Activated naive CD4-positive, alpha-beta T cell treated with anti-CD3 and anti-CD28 coated beads for 36 hours (primary cell): ENCODE measurements at places on chromosomes 16 and 17. TPM values are rescaled to one million over a fixed set of nuclear protein-coding genes. Genes with fewer than 3 reads are reported as not detected.

Gene KRTAP9-8
- total RNA-seq = not detected

Gene TBC1D16
- total RNA-seq = 17.0 TPM

GRCh38 chr17:67569015-67569451 lies 148.7 kb upstream of the NOL11 start:
- H3K4me1 ChIP-seq = peaks cover 16% of the 10 kb centered on the region
- no peaks in the 10 kb centered on the region for H3K27me3 ChIP-seq
- no peak overlapping the region for H3K27ac ChIP-seq
- DNase-seq = no peak

DNA sequence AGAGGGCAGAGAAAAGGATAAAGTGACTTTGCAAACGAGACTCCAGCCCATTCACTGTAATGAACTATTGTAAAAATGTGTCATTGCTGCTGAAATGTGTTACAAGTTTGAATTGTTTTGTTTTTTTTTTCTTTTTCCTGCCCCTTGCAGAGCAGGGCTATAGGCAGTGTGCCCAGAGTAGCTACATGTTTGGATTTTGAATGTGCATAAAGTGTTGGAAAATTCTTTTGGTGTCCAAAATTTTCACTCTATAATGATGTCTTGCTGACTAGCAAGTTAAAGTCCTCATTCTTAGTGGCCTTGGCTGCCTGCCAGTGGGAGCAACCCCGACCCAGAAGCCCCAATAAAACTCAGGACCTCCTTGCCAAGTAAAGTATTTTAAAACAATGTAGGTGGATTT lies 66.5 kb downstream of the IGF2BP1 start:
- DNase-seq = no peak
- no peak overlapping the region for H3K27ac ChIP-seq
- no peaks in the 10 kb centered on the region for H3K27me3 ChIP-seq
- H3K4me1 ChIP-seq = no peaks in the 10 kb centered on the region
- no peak overlapping the region for H3K4me3 ChIP-seq

Gene MAP1LC3B
- 61.8 TPM for total RNA-seq

DNA sequence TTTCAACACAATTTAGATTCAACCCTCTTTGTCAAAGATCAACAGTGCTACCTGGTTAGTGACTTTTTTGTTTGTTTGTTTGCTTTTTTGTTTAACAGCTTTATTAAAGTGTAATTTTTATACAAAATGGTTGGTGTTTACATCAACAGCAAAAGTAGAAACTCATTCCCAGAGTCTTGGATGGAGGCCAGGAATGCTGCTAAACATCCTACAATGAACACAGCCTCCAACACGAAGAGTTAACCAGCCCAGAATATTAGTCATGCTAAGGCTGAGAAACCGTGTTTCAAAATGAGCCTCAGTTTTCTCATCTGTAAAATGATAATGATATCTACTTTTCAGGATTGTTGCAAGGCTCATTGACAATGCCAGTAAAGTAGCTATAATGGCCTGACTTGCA lies 211.0 kb upstream of the MAF start:
- no peak for DNase-seq
- no peak overlapping the region for H3K27ac ChIP-seq
- no peaks in the 10 kb centered on the region for H3K36me3 ChIP-seq
- H3K4me1 ChIP-seq = no peaks in the 10 kb centered on the region

DNA sequence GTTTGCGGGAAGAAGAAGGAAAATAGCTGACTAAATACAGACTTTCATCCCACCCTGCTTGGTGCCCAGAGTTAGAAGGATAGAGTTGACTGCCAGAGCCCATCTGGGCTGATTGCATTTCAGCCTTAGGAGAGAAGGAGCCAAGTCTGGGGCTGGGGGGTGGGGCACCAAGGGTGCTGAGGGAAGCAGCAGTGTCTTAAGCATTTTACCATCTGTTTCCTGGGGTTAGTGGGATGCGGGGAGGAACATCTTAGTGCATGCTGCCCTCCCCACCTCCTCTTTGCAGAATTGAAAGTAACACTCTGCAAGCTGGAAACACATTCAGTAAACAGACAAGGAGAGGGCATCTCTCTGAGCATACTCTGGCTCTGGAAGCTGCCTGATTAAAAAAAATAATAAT lies 1.5 kb upstream of the ARL5C start:
- H3K4me1 ChIP-seq = peaks cover 16% of the 10 kb centered on the region
- no peak overlapping the region for H3K27ac ChIP-seq

Gene CRHR1
- not detected for total RNA-seq

DNA sequence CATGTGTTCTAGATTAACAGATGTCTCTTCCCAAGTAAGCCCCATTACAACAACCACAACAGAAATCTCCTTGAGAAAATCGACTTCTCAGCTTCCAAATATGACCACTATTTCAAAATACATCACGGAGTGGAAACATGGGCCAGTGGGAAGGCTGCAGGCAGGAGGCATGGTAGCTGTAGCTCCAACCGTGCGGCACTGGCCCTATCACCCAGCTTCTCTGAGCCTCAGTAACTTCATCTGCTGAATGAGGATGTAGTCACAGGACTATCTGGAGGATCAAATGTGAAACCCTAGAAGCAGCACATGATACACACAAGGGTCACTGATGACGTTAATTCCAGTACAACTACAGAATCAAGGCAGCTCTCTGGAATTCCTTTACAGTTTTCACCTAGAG lies 112.2 kb downstream of the VPS53 start:
- no peaks in the 10 kb centered on the region for H3K4me1 ChIP-seq
- DNase-seq = no peak
- peaks cover 20% of the 10 kb centered on the region for H3K36me3 ChIP-seq
- H3K4me3 ChIP-seq = no peak overlapping the region
- H3K27ac ChIP-seq = no peak overlapping the region

GRCh38 chr17:78397681-78398101 lies 19.2 kb downstream of the PGS1 start:
- no peak for DNase-seq
- no peak overlapping the region for H3K27ac ChIP-seq
- H3K4me3 ChIP-seq = no peak overlapping the region
- H3K4me1 ChIP-seq = peaks cover 5% of the 10 kb centered on the region

GRCh38 chr17:74803971-74804370 lies 27.8 kb upstream of the NAT9 start:
- H3K36me3 ChIP-seq = peaks cover 12% of the 10 kb centered on the region
- no peaks in the 10 kb centered on the region for H3K4me1 ChIP-seq
- H3K4me3 ChIP-seq = no peak overlapping the region
- no peak overlapping the region for H3K27ac ChIP-seq
- DNase-seq = no peak

GRCh38 chr16:57516176-57516725 lies 20.1 kb downstream of the CCDC102A start:
- H3K27me3 ChIP-seq = no peaks in the 10 kb centered on the region
- peaks cover 2% of the 10 kb centered on the region for H3K36me3 ChIP-seq
- DNase-seq = no peak
- H3K27ac ChIP-seq = no peak overlapping the region

- H3K36me3 ChIP-seq = no peaks in the 10 kb centered on the region
- DNase-seq = no peak
- no peak overlapping the region for H3K4me3 ChIP-seq
- peaks cover 2% of the 10 kb centered on the region for H3K27me3 ChIP-seq
- no peak overlapping the region for H3K27ac ChIP-seq
- H3K4me1 ChIP-seq = peaks cover 3% of the 10 kb centered on the region
Observed at GRCh38 chr17:45334701-45335677, 18.2 kb upstream of the MAP3K14 start.

- no peak overlapping the region for H3K4me3 ChIP-seq
- H3K36me3 ChIP-seq = no peaks in the 10 kb centered on the region
- H3K27me3 ChIP-seq = no peaks in the 10 kb centered on the region
Observed at GRCh38 chr17:17621254-17621653, 29.7 kb upstream of the PEMT start.

DNA sequence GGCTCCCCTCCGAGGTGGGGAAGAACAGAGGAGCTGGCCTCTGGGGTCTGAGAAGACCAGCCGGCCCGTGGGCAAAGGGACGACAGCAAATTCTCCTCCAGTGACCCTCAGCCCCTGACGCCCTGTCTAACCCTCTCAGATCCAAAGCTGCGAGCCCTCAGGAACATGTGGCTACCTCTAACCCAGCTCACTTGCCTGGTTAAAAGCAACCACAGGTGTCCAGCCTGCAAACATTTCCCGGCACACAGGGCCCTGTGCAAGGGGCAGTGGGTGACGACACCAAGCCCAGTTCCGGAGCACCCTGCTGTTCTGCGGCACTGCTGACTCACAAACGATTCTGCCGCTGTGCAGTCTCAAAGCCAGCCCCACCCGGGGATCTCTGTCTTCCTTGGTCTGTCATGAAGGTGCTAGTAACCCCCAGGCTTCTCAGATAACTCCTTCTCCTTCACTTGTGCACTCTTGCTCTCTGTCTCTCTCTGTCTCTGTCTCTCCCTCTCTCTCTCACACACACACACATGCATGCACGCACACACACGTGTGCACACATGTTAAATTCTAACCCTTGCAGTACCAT lies 23.0 kb downstream of the WNT3 start:
- peaks cover 11% of the 10 kb centered on the region for H3K27me3 ChIP-seq
- H3K36me3 ChIP-seq = no peaks in the 10 kb centered on the region
- no peak overlapping the region for H3K27ac ChIP-seq

DNA sequence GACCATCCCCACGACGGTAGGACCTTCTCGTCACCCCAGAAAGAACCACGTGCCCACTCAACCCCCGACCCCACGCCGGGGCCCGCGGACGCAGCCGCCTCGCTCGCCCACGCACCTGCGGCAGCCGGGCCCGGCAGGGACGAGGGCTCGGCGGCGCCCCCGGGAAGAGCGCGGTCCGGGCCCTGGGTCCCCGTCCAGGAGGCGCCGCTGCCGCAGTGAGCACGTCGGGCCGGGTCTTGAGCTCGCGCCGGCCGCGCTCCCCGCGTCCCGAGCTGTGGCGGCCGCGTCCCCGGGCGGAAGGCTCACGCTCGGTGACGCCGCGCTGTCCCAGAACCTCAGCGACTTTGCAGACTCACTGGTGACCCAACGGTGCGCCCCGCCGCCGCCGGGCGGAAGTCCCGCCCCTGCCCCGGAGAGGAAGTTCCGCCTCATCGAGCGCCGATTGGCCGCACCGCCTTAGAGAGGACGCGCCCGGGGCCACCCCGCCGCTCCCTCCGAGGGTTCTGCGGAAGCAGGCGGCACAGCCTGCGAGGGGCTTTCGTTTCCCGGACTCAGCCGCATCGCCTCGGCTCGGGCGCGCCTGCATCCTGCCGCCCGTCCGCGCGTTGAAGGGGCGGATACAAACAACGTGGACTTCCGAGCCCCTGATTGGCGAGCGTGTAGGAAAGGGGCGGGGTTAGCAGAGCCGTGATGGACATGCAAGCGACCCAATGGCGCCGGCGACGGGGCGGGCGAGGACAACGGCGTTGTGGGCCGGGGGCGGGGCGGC lies 793 bp upstream of the RAB40C start:
- H3K36me3 ChIP-seq = peaks cover 3% of the 10 kb centered on the region
- H3K4me3 ChIP-seq = peak overlapping the region; percentile 91
- H3K4me1 ChIP-seq = peaks cover 28% of the 10 kb centered on the region
- peak overlapping the region; percentile 96 for H3K27ac ChIP-seq
- no peaks in the 10 kb centered on the region for H3K27me3 ChIP-seq

DNA sequence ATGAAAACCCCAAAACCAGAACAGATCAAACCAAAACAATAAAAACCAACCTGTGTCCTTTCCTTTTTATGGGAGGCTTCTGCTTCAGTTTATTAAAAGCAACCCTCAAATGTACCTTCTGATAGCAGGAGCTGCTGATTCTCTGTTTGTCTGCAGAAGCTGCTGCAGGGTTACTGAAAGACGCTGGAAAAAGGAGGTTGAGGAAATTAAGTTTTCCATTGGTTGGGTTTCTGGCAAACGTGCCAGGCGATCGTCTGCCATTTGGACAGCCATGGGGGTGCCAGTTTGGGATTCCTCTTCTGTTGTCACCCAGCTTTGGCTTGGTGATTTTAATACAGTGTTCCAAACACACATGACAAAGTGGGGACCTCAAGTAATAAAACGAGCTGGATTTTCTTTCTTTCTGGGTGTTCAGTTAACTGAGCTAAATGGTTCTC lies 185.4 kb upstream of the ZFHX3 start:
- no peak overlapping the region for H3K4me3 ChIP-seq
- H3K4me1 ChIP-seq = no peaks in the 10 kb centered on the region
- H3K27ac ChIP-seq = no peak overlapping the region
- no peak for DNase-seq
- no peaks in the 10 kb centered on the region for H3K36me3 ChIP-seq

Gene TNFSF13
- total RNA-seq = 2.1 TPM

DNA sequence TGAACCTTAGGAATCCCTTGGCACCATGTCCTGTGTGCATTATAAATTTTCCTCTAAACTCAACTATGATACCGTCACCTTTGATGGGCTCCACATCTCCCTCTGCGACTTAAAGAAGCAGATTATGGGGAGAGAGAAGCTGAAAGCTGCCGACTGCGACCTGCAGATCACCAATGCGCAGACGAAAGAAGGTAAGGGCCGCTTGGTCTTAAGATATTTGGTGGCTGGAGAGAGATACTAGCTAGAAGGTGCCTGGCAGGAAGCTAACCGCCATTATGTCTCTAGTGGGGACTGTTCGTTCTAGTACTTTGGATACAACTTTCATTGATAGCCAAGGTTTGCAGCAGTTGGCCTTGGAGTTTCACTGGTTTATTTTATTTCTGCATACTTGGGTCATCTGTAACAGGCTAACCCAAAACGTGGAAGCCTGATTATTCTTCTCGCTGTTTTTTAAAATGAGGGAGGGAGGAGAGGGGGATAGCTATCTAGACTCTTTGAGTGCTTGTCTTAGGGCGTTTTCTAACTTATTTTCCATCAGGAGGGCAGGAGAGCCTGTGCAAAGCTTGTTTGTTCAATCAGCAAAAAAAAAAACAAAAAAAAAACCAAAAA lies 1.3 kb downstream of the RBBP6 start:
- peak overlapping the region; percentile 90 for H3K27ac ChIP-seq
- peak; percentile 20 for DNase-seq
